ENCODE measurements at places on chromosomes 11 and 22.

DNA sequence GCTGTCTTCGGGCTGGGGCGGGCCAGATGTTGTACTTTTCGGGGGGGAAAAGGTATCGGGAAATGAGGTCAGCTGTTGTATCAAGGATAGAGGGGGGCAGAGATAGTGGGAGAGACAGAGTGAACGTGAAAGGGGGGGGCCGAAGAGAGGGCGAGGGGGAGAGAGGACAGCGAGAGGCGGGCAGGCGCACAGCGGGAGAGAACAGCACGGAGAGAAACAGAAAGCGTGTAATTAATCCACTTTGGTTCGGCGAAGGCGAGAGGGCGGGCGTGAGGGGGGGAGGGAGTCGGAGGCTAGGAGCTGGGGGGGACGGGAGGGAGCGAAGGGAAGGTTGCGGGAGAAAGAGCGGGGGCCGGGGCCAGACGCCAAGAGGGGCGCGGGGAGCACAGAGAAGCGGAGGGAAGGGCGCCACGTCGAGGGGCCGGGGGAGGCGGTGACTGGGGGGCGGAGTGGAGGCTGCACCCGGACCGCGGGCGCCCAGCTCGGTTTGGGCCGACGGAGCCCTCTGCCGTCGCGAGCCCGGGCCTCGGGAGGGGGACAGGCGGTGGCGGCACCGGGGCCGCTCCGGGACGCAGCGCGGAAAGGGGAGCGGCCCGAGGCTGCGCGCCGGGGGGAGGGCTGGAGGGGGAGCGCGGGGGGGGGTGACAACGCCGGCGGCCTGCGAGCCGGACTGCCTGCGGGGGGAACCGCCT lies 612 bp downstream of the IGF2 start:
- DNase-seq = no peak

GRCh38 chr22:23753385-23753784 lies 840 bp downstream of the VPREB3 start:
- no peak for DNase-seq

DNA sequence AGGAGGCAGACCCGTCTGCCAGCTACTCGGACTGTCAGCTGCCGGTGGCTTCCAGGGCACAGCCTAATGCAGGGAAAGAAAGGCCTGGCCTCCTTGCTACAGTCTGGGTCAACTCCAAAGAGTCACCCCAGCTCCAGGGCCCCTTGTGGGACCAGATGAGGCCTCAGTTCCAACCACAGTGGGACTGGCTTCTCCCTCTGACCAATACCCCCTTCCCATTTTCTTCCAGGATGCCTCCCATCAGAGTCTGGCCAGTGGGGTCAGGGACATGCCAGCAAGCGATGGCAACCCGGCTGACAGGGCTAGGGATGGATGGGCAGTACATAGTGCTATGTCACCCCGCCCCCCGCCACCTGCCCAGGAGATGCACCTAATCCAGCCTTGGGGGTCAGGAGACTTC lies 36.6 kb downstream of the RPUSD4 start:
- DNase-seq = no peak

DNA sequence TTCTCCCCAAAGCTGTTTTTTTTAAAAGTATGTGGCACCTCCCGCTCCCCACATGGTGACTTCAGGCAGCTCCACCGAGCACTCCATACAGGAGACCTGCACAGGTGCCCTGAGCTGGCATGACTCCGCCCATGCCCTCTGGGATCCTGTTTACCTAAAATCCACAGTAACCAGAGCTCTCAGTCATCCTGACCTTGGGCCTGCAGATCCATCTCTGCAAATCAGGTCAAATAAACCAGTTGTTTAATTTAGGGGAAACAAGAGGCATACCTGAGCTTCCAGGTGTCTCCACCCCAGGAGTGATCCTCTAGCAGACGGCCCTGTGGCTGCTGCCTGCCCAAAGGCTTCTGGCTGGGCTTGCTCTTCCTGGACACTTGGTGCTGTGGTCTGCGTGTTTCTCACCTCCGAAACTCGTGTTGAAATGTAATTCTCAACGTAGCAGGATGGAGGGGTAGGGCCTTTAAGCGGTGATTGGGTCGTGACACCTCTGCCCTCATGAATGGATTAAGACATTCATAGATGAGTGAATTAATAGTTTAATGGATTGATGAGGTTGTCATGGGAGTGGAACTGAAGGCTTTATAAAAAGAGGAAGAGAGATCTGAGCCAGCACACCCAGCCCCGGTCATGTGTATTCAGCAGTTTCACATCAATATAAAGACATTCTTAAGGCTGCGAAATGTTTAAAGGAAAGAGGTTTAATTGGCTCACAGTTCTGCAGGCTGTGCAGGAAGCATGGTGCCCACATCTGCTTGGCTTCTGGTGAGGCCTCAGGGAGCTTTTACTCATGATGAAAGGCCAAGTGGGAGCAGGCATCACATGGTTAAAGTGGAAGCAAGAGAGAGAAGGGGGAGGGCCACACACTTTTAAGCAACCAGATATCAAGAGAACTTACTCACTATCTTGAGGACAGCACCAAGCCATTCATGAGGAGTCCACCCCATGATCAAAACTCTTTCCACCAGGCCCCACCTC lies 34.1 kb downstream of the LINC01488 start:
- DNase-seq = no peak

- DNase-seq = no peak
These were observed 435.6 kb downstream of the DYNC2H1 start for GRCh38 chr11:103544874-103545273.

DNA sequence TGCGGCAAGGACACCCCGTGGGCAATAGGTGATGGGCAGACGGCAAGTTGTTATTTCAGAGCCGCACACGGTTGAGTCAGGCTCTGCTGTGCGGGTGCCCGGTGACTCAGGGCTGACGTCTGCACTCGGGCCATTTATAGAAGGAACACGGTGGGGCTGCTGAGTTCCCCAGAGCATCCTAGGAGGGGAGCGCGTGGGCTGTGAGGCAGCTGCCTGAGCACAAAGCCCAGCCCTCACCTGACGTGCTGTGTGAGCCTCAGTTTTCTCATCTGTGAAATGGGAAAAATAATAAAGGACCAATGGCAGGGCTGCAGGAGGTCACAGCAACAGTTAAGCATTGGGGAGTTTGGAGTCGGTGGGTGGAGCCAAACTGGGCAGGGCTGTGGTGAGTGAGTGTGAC lies 11.3 kb upstream of the RHOD start:
- no peak for DNase-seq

DNA sequence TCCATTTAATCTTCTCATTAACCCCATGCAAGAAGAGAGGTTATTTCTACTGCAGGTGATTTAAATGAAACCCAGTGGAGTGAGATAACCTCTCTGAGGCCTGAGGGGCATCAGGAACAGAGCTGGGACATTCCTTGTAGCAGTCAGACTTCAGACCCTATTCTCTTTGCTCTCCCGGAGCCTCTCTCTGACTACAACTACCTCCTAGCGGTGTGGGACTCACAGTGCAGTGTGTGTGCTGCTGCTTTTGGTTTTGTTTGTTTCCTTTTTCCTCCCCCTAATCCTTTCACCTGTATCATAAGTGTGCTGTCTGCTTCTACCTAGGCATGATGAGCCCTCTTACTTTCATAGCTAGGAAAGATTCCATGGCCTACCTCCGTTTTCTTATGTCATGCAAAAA lies 769.6 kb downstream of the NTM start:
- DNase-seq = no peak

DNA sequence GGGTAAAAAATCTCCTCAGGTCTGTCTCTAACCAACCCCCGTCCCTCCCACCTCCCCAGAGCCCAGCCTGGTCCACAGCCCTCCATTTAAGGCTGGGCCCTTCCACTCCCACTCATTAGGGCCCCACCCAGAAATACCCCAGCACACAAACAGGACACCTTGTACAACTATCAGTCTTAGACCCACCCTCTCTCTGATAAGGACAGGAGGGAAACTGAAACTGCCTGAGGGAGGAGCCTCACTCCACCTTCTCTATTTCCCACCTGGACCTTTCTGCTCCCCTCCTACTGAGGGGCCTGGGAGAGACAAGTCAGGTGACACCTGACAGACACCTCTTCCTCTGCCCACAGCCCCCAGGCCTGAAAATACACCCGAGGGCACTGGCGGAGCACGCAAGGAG lies 90.2 kb downstream of the PLEKHA7 start:
- DNase-seq = no peak

- DNase-seq = no peak
These were observed 75.1 kb upstream of the TSPAN18 start for GRCh38 chr11:44651535-44652155.

GRCh38 chr11:73392108-73393010 lies 16.2 kb downstream of the RELT start:
- DNase-seq = no peak

GRCh38 chr11:118274186-118274585 lies 10.1 kb upstream of the MPZL2 start:
- DNase-seq = no peak

DNA sequence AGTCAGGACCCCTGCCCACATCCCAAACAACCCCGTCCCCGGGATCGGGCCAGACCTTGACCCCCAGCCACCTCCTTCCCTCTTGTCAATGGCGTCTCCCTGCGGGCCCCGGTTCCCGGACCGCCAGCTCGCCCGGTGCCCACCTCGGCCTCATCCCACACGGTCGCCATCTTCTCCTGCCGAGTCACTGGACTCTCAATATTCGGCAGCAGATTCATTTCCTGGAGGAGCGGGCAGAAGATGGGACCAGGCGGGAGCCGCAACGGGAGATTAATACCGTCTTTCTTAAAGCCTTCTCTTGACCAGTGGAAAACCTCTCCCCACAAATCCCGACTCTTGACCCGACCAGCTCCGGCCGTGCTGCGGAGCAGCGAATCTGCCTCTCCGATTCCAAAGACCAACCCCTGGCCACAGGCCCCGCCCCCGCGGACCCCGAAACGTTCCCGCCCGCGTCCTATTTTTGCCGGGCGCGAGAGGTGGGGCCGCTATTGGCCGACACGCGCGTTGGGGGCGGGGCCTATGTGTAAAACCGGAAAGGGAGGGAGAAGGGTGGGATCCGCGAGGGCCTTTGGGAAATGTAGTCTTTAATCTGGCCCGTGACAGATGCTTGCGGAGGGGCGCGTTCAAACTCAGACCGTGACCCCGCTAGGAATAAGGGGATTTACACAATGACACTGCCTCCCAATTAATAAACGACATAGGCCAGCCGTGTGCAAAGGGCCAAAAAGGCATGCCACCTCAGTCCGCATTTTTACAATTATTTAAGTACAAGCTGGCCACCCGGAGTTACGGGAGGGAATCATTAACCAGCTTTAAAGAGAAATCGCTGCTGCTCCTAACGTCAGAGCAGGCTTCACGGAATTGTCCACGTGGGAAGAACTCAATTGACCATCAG lies at the start of gene PSMC3:
Gene PSMC3 (minus strand): TSS at position 378 of the 895 bp plus-strand sequence. CDS start 160 bp downstream, at position 218.
- peak; percentile 91 for DNase-seq

- no peak for DNase-seq
These were observed 174.2 kb downstream of the NTM start for GRCh38 chr11:131544591-131544990.

DNA sequence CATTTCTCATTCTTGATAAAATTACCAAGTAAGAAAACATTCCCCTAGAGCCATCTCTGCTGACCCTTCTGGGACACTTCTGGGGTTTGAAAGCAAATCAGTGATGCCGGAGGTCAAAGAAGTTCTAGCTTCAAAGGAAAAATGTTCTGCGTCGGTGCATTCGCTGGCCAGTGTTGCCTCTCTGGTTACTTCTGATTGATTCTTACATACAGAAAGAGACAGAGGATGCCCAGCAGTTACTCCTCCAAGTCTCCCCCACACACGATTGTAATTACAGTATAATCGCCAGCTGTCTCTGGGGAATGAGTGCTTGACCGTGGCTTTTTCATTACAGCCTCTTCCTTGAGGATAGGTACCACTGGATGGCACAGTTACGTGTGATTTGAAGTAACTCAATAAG lies 150.9 kb downstream of the SNX19 start:
- peak; percentile 59 for DNase-seq

GRCh38 chr11:12324585-12324984 lies 52.8 kb upstream of the PARVA start:
- no peak for DNase-seq

GRCh38 chr11:108713076-108713790 lies 48.4 kb downstream of the DDX10 start:
- DNase-seq = no peak

- no peak for DNase-seq
These were observed 10.1 kb upstream of the SCN2B start for GRCh38 chr11:118186346-118187107.

DNA sequence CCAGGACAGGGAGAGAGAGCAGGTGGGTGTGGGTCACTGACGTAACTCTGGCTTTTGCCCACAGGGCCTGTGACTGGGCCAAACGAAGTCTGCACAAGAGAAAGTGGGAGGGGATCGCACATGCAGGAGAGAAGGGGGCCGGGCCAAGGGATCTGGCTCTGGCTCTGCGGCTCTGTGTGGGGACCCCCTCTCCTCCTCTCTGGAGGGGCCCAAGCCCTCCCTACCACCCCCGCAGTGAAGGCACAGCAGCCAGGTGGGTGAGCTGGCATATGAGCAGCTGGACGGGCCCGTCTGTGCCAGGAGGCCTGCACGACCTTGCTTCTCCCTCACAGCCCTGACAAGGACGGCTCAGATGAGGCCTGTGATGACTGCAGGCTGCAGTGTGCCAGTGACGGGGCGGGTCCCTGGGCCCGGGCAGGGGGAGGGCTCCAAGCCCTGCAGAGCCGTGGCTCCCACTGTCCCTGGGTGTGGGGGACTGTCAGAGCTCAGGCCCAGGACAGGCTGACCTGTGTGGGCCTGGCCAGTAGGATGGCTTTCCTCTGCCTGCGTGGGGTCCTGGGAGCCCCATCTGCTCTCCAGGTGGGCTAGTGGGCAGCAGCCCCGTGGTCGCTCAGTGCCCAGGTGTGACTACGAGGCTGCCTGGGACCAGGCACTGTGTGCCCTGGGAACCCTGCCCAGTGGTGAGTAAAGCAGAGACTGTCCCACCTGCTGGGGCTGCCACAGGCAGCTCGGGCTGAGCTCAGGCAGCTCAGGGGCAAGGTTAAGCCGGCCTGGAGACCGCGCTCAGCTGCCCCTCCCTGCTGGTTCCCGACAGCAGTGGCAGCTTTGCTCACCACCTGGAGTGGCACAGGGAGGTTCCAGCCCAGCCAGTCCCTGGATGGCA lies 22.2 kb downstream of the MRGPRG start:
- no peak for DNase-seq

DNA sequence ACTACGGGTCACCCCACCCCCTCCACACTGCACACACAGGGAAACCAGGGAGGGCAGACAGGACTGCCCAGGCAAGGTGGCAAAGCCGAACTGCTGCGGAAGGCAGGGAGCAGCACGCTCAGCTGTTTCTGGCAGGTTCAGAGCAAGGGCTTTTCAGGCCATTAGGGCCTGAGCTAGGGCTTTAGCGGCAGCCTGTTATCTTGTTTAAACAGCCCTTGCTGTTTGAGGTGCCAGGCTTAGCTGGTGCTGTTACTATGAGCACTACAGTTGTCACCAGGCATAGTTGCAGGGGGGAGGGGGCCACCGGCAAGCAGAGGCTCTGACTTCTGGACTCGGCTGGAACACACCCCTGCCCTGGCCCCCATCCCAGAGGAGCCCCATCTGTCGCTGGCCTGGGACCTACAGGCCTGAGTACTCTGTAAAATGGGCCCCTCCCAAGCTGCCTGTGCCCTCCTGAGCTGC lies 34.9 kb downstream of the RSPH14 start:
- no peak for DNase-seq

GRCh38 chr11:113178381-113179070 lies 135.9 kb upstream of the TTC12 start:
- no peak for DNase-seq
